ENCODE measurements at places on chromosomes 3 and 15. TPM values are rescaled to one million over a fixed set of nuclear protein-coding genes. Genes with fewer than 3 reads are reported as not detected.

DNAJA4 gene
- 2.0 TPM for total RNA-seq

ADCY5 gene
- total RNA-seq, result under 0.01 TPM

PLA2G4F gene
- not detected for total RNA-seq

NR1I2 gene
- under 0.01 TPM for total RNA-seq

CDCP1 gene
- 23.2 TPM for total RNA-seq

TERC gene
- total RNA-seq, result 92.2 TPM

HCLS1 gene
- 1.2 TPM for total RNA-seq

HIGD2B gene
- not detected for total RNA-seq

SSUH2 gene
- total RNA-seq, result under 0.01 TPM

TJP1 gene
- total RNA-seq, result 58.0 TPM

SEC22A gene
- 50.9 TPM for total RNA-seq

CMTM8 gene
- 1.5 TPM for total RNA-seq

SCAANT1 gene
- total RNA-seq, result not detected

CDHR4 gene
- not detected for total RNA-seq

GNAT1 gene
- total RNA-seq, result not detected

CD200R1 gene
- not detected for total RNA-seq

HYAL1 gene
- 3.1 TPM for total RNA-seq

WNT5A gene
- 33.5 TPM for total RNA-seq

C2CD4B gene
- not detected for total RNA-seq

ZCWPW2 gene
- 0.74 TPM for total RNA-seq

PLSCR4 gene
- 4.6 TPM for total RNA-seq

GCSAM gene
- total RNA-seq, result not detected

CCR8 gene
- total RNA-seq, result not detected

PPM1L gene
- 0.45 TPM for total RNA-seq

COL6A5 gene
- not detected for total RNA-seq

GREM1 gene
- 26.1 TPM for total RNA-seq

Measured in bronchus fibroblast of lung (primary cell).